Type B pancreatic cell (in vitro differentiated cells): ENCODE measurements at places on chromosomes 1 and 21.

GRCh38 chr1:153288634-153289275 lies 24.0 kb downstream of the PGLYRP3 start:
- DNase-seq = no peak

DNA sequence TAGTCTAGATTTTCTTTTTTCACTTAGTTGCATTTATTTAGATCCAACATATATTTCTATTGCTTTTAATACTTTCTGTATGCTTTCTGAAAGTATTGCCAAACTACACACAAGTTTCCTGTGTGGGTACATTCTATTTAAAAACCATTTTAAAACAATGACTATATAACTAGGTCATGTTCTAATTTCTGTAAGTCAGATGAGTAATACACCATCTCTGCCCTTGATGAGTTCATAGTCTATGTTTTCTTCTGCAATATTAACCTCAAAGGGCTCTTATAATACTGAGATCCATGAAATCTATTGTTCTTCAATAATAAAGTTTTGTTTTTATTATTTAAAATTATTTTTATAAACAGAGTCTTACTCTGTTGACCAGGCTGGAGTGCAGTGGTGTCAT lies 68.3 kb downstream of the RNASEL start:
- DNase-seq = no peak

DNA sequence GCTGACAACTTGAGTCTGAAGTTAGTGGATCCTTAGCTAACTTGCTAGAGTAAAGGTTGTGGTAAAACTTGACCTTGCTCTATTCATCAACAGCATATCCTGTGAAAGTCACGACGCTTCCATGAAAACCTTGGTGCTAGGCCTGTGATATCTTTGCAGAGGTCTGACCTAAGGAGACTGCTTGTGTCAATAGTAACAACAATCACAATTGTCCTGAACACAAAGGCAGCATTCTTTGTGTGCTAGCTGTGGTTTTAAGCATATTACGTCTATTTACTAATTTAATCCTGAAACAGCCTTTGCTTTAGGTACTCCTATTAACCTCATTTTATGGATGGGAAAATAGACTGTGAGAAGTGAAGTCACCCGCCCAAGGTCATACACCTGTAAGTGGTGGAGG lies 2.8 kb upstream of the CLDN14 start:
- DNase-seq = no peak

DNA sequence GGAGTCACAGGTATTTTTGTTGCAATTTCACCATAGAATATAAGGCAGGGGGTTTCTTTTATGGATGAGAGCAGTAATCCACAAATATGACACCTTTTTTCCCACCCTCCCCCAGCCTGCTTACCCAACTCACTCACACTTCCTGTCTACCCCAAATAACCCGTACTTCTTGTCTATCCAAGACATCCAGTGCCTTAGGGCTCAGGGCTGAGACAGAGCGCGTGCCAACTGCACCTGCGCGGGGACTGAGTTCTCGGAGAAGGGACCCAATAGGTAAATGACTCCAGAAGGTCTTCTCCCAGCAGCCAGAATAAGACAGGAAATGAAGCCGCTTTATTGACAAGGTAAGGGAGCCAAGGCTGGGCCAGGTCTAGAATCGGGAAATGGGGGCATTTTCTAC lies 369.1 kb downstream of the SIPA1L2 start:
- no peak for DNase-seq

DNA sequence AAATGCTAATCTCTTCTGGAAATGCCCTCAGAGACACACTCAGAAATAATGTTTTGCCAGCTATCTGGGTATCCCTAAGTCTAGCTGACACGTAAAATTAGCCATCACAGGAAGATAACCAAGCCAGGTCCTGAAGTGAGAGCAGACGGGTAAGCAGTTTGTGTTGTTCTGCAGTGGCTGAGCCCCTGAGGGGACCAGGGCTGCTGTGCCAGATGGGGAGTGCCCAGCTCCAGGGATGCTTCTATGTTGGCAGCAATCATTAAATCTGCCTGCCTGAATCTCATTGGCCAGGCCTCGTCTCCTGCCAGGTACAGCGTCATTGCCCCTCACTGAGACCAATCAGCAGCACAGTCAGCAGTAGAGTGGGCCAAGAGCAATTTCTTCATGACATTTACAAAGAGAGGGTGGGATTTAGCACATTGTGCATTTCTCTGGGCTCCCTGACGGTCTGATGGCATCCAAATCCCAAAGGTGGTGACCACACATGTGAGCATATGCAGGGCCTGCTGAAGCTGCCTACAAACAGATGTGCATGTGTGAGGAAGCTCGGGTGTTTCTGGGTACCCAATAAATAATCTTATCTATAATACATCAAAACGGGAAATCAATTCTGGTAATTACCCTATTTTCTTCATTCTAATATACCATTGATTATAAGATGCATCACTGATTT lies 58.7 kb upstream of the LRRN2 start:
- DNase-seq = no peak

DNA sequence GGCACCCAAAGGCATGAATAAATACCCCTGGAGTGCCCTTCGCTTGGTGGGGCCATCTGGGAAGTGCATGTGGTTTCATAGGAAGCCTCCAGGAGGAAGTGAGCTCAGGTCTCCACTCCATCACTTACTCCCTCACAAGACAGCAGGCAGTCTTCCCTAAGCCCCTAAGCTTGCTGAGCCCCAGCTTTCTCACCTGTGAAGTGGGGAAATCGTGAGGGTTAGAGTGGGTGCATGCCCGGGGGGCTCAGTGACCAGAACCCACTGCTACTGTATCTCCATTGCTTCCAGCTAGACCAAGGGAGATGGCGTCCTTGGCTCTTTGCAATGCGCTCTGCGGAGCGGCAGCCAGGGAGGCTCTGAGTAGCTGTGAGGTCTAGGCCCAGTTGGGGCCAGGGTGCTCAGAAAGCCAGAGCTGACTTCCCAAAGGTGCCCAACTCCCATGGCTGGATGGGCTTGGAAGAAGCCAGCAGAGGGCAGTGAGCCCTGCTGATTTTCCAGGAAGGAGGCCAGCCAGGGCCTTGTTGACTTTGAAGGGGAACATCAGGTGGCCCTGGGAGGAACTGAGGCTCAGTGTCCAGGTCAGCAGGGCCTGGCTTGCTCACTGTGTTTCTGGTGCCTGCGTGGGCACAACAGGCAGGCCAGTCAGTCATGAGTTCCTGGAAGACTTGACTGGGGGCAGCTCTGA lies 27.3 kb downstream of the CDCP2 start:
- no peak for DNase-seq

DNA sequence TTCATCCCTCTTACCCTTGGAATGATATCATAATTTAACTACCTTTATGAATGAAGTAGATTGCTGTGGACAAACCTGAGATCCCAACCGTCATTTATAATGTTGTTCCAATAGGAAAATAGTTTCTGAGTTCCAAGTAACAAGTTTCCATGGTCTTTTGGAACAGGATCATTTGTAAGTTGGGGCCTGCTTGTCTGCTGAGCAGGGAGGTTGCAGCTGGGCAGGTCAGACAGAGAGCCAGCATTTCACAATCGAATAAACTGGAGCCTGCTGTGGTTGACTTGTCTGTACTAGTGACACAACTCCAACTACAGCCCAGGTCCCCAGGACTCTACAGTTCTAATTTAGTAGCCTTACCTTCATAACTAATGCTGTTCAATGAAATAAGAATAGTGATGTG lies 18.6 kb upstream of the RALGPS2 start:
- DNase-seq = no peak

DNA sequence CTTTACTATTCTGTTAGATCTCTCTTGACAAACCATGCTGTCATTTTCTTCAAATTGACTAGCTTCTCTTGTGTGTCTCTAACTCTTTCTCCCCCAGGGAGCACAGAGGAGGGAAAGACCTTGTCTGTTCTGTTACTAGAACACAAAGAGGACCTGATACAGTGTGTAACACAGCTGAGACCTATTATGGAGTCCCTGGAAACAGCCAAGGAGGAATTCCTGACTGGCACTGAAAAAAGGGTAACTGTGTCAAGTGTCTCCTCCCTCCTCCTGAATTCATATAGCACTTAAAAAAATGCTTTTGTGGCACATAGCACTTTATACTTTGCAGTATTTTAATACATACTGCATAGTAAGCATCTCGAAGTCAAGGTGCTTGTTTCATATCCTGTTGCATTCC lies 50.6 kb downstream of the ZBTB40 start:
- no peak for DNase-seq

DNA sequence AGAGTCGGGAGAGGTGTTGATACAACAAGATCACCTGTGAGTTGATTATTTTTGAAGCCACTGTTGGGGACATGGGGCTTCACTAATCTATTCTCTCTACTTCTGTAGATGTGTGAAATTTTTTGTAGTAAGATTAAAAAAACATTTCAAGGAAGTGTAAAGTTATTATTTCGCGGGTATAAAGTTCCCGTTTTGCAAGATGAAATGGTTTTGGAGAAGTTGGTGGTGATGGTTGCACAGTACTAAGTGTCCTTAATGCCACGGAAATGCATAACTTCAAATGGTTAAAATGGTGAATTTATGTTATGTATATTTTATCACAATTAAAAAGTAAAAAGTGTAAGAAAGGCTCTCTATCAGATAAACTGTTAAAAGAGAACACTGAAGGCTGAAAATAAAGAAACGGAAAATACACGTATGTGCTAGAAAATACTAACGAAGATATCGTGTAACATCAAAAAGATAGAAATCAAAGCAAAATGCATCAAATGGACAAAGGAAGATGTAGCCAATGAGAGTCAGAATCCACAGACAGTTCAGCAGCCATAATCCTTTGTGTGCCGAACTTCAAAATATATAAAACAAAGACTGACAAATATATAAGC lies 2.9 kb upstream of the ITGB2 start:
- no peak for DNase-seq

GRCh38 chr1:38256072-38256471 lies 209.5 kb upstream of the POU3F1 start:
- no peak for DNase-seq

DNA sequence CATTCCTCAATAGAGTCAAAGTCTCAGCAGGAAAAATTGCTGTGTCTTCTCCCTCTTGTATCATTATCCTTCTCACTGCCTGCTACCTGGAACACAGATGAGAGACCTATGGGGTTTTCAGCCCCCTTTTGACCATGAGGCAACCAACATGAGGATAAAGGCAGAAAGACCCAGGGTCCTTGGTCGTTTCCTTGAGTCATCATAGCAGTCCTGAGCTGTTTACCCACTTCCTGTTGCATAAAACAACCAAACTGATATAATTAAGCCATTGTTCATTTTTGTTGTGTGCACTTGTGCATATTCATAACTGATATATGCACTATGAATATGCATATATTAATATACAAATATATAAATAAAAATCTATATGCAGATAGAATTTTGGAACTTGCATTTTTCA lies 188.3 kb upstream of the MAP1LC3C start:
- DNase-seq = no peak

DNA sequence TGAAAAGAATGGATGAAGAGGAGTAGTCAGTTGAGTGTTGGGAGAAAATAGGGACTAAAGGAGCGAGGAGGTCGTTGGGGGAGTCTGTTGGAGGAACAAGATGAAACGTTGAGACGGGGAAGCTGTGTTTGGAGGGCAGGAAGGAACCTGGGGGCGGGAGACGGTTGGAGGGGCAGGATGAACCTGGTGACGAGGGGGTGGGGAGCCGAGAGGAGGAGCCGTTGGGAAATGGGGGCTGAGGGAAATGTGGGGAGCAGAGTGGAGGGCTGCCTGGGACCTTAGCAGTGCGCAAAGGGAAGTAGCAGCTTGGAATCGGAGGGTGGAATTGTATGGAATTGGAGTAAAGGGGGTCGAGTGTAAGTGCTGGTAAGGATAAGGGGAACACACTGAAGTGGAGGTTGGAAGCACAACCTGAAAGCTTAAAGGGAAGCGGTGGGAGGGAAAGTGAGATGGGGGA lies 630 bp downstream of the MTF2 start:
- peak; percentile 69 for DNase-seq

DNA sequence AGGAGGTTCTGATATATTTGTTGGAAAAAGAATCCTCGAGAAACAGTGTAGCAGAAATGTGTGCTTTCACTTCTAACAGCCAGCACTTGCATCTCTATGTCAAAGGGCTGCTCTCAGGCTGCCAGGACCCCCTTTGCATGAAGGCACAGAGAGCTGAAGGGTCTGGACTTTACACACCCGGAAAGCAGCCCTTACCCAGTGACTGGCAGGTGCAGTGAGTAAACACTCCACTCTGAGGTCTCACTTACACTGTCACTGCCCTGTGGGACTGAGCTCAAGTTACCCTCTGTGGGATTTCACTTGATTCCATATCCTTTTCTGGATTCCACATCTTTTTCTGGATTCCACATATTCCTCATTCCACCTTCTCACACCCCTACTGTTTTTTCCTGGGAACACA lies 40.8 kb upstream of the PPP2R5A start:
- no peak for DNase-seq

- DNase-seq = no peak
Observed at GRCh38 chr1:160761886-160762285, 22.8 kb downstream of the SLAMF7 start.

- no peak for DNase-seq
Observed at GRCh38 chr1:243457363-243457982, 201.6 kb downstream of the SDCCAG8 start.

DNA sequence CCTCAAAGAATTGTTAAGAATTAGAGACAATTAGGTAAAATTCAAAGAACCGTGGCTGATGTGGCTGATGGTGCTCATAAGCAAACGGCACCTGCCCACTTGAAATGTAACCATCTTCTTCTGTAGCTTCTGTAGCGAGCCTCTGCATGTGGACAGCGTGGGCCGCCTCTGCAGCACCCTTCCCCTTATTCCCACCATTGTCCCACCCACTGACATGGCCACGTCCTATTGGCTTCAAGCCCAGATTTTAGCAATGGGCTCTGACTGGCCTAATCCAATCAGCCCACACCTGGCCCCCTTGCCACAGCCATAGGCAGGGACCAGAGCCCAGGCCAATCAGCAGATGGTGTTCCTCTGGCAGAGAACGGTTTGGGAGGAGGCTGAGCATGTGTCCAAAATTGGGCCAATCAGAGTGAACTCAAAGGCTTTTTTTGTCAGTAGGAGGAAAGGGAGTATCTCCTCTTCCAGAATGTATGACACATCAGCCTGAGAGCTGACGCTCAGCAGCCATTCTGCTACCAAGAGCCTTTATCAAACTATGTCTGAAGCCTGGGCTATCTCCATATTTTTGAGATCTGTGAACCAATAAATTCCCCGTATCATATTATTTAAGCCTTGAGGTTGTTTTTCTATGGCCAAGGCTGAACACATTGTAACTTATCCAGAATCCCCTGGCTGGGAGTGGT lies 518.5 kb downstream of the SMYD3 start:
- DNase-seq = no peak

- DNase-seq = no peak
Observed at GRCh38 chr1:71745326-71745725, 537.0 kb downstream of the NEGR1 start.

GRCh38 chr1:104406728-104407127 lies 657.0 kb downstream of the AMY1C start:
- DNase-seq = no peak

DNA sequence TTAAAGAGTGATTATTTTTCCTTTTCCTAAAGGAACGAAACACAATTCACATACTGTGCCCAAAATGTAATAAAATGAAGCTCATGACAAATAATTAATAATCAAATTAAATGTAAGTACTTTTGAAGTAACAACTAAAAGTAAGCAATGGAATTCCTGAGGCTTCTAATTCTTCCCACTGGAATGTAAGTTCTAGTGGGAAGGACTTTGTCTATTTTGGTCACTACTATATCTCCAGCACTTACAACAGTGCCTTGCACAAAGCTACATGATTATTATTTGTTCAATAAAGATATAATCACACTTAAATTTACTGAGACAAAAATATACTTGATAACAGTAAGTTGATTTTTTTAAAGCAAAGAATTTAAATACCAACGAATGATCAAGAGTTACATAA lies 128.8 kb downstream of the COQ8A start:
- no peak for DNase-seq
